ENCODE measurements at places on chromosomes 4 and X. TPM values are rescaled to one million over a fixed set of nuclear protein-coding genes. Genes with fewer than 3 reads are reported as not detected.

The KLHL13 gene
- 5.6 TPM for total RNA-seq

The SMPX gene
- 2.7 TPM for total RNA-seq

The HSFX1 gene
- 1.9 TPM for total RNA-seq

The TCEAL6 gene
- total RNA-seq, result not detected

The FGF2 gene
- total RNA-seq, result 13.0 TPM
